CD4-positive, alpha-beta memory T cell (primary cell): ENCODE measurements at places on chromosomes 1 and 21.

- DNase-seq: no peak
Observed at GRCh38 chr1:237478842-237479241, 411.9 kb downstream of the ZP4 start.

GRCh38 chr1:184971522-184972265 is 2.6 kb downstream of the NIBAN1 start:
- DNase-seq: no peak

DNA sequence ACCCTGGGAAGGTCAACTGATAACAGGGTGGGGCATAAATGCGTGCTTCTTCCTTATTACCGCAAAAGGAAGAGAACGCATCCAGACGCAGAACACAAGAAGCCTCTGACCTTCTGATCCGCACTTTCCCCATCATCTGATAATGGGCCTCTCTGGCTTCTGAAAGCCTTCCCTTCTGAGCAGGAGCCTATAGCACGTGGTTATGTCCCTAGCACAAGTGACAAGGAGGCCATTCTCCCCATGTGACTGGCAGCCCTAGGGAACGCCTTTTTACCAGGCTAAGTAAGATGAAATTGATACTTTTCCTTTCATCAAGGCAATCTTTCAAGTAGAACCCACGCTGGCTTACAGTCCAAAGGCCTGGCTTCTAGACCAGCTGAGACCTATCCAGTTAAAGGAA is 34.2 kb downstream of the RABIF start:
- no peak for DNase-seq

DNA sequence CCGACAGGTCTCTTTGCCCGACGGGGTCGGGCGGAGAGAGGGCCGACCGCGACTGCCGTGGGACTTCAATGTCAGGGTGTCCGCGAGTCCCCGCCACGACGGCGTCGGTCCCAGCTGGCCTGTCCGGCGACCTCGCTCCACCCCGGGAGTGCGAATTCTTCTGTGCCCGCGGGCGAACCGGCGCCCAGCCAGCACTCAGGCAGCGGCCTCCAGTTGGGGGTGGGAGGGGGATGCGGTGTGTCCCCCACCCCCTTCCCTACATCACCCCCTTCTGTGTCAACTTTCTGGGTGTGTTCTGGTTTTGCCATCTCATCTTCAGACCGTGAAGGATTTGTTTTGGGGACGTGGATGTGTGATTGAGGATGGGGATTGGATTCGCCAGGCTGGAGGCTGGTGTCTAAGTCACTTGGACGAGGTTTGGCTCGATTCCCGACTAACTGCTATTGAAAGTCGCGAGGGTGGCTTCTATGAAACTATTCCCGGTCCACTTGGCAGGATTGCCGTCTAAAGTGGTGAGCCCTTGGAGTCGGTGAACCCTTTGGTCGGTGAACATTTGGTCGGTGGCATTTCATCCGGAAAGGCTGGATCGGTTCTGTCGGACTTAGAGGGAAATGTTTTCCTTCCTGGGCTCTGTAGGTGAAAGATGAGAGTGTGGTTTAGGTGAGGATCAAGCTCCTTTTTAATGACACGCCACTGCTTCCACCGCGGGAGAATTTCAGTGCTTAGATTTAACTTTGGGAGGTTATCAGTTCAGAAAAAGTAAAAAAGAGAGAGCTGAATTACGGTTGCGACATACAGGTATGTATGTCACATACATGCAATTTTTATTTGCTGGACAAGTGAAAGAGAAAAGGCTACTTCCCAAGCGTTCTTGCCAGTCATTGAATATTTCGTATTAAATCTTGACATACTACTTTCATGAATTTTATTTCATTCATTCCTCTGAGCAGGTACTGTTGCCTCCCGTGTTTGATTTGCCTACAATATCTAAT is 771 bp downstream of the ABCD3 start:
- no peak for DNase-seq

GRCh38 chr1:178534137-178534868 is 21.4 kb downstream of the TEX35 start:
- DNase-seq: no peak

- no peak for DNase-seq
Observed at GRCh38 chr1:21662426-21663247, 6.5 kb downstream of the RAP1GAP start.

- DNase-seq: no peak
Observed at GRCh38 chr21:25963181-25963580, 207.4 kb downstream of the APP start.

DNA sequence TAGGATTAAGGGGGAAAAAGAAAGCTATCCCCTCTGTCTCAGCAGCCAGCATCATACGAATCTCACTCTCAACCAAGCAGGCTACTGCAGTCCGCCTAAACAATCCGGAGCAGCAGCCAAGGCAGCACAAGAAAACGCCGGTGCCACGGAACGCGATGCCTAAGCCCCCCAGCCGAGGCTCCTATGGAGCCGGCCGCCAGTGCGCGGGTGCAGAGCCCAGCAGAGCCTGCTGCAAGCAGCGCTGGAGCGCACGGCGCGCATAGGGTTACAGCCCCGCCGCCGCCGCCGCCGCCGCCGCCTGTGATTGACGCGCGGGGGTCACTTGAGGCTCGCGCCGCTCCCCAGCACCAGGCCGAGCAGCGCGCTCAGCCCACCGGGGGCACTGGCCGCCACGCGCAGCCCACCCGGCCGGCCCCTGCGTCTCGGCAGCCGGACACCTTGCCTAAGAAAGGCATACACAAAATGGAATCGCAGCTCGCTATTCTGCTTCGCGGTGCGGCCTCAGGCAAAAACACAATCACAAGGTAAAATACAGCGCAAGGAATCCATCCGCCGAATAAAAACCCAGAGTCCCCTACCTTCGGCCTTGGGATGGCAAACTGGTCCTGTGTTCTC is 780 bp downstream of the HIVEP3 start:
- DNase-seq: peak; percentile 29

DNA sequence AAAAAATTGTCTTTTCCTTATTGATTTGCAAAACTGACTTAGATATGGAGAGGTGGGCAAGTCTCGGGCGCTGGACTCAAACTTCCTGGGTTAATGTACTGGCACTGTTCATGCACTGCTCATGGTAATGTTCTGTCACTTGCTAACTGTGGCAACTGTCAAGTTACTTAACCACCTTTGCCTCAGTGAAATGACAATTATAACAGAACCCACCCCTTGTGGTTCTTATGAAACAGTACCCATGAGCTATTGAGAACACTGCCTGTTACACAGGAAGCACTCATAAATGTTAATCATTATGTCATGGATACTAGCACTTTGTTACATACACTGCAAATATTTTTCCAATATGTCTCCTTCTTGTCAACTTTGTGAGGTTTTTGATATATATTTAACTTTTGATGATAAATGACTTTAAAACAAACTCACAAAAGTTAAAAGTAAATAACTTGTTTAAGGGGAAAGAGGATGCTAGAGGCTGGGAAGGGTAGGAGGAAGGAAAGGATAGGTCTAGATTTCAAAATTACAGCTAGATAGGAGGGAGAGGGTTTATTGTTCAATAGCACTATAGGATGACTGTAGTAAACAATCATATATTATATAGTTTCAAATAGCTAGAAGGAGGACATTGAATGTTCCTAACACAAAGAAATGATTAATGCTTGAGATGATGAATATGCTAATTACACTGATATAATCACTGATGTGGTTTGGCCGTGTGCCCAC is 342.5 kb downstream of the ADGRL2 start:
- no peak for DNase-seq

DNA sequence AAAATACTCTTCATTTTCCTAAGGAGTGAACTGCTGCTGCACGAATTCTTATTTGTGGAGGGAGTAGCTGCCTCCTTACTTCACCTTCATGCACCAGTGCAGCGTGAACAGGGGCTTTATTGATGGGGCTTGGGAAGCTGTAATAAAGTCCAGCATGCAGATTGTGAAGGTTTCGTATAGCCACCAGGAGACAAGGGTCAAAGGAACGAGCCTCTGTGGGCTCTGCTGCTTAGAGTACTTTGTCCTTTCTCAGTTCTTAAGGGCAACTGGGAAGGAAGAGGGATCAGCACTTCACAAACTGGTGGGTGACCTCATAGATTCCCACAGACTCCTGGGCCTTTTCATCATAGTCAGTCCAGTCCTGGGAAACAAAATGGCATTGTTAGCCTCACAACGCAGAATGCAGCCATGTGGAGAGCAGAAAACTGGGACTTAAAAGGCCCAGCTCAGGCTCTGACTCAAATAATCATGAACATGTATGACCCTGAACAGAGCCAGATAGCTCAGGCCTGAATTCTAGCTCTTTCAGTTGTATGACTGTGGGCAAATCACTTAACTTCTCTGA is 6.0 kb downstream of the CZIB start:
- no peak for DNase-seq

GRCh38 chr21:44295646-44296045 is 4.2 kb upstream of the PFKL start:
- no peak for DNase-seq

DNA sequence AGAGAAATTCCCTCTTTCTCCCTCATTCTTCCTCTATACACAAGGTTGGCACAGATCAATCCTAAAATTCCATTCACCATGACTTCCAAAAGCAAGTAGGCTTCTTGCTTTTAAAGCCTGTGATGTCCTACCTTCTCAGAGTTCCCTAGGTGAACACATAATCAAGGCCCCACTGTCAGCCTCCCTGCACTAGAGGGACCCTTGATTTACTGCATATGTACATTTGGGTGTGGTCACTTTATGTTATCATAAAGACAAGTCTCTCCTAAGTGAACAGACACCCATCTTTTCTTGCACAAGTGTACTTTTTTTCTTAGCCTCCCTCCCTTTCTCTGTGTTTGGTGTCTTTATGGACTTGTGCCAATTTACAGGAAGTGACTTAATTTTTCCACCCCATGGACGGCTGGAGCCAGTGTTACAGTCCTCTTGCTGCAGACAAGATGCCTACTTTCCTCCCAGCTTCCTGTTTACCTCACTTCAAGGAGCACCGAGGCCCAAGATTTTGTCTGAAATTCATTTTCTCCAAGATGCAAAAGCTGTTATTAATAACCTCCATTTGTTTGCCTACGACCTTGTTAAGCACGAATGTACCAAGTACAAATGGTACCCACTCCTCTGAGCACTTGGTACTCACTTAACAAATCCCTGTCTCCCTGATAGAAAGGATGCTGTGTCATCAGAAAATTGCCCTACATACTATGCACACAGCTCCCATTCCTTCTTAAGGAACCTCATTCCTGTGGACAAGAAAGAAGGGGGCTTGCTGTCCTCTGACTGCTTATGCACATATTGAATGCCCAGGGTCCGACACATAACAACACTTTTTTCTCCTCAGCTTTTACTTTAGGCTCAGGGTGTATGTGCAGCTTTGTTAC is 82.8 kb upstream of the SLC44A3 start:
- no peak for DNase-seq

DNA sequence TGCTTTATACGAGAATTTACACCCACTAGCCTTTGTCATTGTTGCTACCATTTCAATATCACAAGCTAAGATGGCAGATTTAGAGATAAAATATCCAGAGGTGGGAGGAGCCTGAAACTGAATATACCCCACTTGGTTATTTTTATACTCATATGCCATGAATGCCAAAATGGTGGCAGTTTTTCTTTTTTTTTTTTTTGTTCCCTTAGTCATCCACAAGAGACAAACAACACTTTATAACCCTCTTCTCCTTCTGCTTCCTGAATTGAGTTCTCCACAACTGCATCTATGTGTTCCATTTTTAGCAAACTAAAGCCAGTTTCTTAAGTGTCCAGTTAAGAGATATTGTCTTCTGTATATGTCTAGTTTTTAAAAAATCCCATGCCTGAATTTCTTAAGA is 558.4 kb downstream of the LMO4 start:
- no peak for DNase-seq

- no peak for DNase-seq
Observed at GRCh38 chr21:35563885-35564451, 496.4 kb downstream of the SETD4 start.

DNA sequence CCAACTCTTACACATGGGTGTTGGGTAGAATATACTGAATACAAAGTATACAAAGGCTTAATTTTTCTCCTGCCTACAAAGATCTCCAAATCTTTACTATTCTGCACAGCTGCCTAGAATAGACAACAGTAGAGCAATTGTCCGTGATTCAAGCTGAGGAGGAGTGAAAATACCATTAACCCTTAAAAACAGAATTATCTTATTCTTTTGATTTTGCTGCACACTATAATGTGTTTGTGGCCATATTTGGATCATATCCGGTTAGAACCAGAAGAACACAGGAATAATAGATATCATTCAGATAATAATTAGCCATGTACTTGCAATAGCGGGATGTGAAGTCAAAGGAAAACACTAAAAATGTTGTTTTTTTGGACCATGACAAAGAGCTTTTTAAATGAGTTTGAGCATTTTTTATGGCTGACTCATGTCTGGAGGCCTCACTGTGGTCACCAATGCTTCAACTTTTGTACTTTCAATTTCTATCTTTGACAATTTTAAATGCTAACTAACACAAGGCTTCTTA is 197.6 kb upstream of the FOXD3 start:
- no peak for DNase-seq

DNA sequence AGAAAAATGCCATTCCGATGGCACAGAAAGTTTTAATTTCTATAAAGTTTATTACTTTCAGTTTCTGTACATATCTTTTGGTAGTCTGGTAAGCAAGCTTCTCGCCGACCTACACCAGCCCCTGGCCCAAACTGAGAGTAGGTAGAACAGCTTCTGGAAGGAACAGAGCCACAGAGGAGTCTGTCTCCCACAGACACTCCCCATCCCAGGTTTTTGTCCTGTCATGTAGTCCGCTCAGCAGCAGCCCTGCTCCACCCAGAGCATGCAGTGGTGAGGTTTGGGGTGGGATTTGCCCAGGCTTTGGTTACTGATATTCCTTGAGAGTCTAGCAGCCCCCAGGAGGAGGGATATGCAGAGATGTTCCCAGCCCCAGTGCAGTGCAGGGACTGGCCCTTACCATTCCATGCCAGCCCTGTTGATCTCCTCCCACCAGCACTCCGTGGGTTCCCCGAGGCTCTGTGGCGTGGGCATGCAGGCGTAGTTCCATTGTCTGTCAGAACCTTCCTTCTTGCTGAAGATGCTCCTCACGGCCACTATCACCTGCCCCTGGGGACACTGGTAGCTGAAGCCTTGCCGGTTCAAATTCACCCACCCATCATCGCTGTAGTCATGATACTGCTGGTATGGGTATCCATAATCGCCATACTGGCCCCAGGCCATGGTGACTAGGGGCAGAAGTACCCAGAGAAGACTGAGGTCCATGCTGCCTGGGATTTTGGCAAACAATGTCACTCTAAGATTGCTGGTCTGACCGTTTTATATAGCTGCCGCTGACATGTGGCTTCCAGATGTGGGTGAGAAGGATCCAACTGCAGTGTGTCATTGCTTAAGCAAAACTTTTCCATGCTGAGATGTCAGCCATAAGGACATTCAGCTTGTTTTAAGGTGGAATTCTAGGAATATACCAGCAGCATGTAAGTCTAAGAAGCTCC is at the start of gene DPT:
DPT (minus strand) TSS at position 734 of the 932 bp plus-strand sequence; CDS start at position 702, 32 bp downstream.
- DNase-seq: no peak

DNA sequence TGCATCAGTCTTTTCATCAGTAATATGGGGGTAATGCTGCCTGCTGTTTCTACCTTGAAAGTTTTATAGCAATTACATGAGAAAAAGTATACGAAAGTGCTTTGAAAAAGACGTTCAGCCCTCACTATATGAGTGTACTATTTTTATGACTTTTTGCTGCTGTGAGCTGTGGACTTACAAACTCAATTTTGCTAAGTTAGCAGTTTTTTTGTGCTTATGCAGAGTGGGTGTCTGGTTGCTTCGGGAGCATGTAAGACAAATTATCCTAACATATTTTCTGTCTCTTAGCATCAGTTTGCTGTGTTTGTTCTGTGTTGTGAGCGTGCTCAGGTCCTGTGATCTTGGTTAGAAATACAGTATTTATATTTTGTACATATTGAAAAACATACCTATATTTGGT is 109.7 kb downstream of the CACNA1E start:
- DNase-seq: no peak

GRCh38 chr21:32093646-32094462 is 185.0 kb downstream of the MIS18A start:
- DNase-seq: no peak

- no peak for DNase-seq
Observed at GRCh38 chr21:21182401-21183010, 184.3 kb downstream of the NCAM2 start.
